ENCODE measurements at places on chromosomes 7 and 10.

GRCh38 chr7:145152589-145152988, 316.7 kb upstream of the TPK1 start:
- DNase-seq: no peak

DNA sequence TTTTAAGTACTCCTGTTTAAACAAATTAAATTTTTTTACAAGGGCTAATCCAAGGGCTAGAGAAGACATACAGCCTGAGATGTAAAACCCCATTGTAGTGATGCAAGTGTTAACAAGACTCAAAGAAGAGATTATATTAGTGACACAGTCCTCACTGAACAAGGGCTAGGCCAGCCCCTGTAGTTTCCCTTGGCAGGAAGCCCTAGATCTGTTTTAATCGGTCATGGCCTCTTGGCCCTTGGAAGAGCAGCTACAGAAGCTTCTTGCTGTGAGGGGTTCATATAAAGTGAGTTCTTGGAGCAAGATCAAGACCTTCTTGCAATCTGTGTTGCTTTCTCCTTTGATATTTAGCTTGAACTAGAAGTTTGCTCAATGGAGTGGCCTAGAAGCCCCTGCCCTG, 1339.4 kb downstream of the XPNPEP1 start:
- DNase-seq: no peak

DNA sequence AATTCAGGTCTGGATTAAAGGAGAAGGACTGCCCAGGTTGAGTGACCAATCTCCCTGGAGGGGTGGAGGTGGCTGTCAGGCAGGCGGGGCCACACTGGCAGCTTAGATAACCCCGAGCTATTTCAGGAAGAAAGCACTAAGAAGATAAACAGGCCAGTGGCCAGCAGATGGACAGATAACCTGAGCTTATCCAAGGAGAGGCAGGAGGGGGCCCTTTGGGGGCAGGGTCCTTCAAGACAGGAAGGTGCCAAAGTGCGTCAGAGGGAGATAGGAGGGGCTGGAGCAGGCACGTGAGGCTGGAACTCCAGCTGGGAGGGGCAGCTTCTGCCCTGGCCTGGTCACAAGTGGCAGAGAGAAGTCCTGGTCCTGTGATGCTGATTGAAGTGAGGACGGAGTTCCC, 29.8 kb upstream of the PODXL start:
- DNase-seq: no peak

- DNase-seq: no peak
Measured at GRCh38 chr10:77949167-77949566, 22.6 kb upstream of the DLG5 start.

DNA sequence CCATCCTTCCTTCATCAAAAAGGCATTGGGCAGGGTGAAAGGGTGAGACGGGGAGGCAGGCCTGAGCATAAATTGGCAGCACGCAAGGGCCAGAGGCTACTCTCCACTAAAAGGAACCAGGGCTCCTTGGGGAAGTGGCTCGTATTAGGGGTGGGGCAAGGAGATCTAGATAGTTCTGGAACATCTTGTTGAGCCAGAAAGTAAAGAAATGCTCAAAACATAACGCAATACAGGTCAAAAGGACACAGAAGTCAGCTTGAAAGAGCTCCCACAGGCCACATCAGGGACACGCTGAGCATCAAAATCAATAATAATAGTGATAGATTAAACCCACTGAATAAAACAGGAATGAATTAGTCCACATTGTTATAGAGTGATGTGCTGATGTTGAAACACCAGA, 203.1 kb downstream of the ELMO1 start:
- no peak for DNase-seq

- no peak for DNase-seq
Measured at GRCh38 chr10:28139138-28139537, 140.3 kb upstream of the ODAD2 start.

- no peak for DNase-seq
Measured at GRCh38 chr10:74991435-74991834, 120.0 kb upstream of the SAMD8 start.
